ENCODE measurements at places on chromosomes 16 and 17.
A peak's percentile ranks its signal among the peaks of the same experiment; 100 is the strongest.

DNA sequence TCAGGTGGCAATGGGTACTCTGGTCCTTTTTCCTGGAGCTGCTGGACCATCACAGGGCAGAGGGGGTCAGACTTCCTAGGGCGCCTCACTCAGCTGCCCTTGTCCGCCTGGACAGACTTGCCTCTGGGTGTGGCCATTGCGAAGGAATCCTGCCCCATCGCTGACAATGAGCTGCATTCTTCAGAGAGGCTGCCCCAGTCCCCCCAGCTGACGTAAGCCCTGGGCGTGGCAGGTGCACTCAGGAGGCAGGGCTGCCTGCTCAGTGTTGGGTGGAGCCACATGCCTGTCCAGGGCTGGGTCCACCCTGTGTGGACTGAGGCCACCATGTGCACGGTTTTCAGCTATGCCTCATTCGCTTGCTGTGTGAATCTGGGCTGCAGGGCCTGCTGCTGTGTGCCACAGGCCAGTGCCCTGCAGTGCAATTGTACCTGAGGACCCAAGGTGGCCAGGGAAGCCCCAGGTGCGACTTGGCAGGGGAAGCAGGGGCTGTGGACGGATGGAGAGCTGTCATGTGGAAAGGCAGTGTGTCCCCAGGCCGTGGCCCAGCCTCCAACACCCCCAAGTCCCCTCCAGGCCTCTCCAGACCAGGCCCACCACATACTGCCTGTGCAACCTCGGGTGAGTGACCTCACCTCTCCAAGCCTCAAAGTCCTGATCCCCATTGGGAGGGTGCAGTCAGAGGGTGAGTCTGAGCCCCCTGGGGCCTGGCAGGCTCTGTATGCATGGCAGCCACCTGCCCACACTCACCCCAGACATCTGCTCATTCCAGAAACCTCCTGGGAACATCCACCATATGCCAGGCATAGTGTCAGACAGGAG is 14.0 kb upstream of the MPRIP start:
- peak; percentile 89 for DNase-seq

- no peak for DNase-seq
Observed at GRCh38 chr16:27431773-27432532, 30.0 kb downstream of the IL21R start.

GRCh38 chr17:33895491-33895890 is 359.6 kb upstream of the CCL2 start:
- DNase-seq, result no peak

- no peak for DNase-seq
Observed at GRCh38 chr16:923184-923583, 47.6 kb downstream of the LMF1 start.

DNA sequence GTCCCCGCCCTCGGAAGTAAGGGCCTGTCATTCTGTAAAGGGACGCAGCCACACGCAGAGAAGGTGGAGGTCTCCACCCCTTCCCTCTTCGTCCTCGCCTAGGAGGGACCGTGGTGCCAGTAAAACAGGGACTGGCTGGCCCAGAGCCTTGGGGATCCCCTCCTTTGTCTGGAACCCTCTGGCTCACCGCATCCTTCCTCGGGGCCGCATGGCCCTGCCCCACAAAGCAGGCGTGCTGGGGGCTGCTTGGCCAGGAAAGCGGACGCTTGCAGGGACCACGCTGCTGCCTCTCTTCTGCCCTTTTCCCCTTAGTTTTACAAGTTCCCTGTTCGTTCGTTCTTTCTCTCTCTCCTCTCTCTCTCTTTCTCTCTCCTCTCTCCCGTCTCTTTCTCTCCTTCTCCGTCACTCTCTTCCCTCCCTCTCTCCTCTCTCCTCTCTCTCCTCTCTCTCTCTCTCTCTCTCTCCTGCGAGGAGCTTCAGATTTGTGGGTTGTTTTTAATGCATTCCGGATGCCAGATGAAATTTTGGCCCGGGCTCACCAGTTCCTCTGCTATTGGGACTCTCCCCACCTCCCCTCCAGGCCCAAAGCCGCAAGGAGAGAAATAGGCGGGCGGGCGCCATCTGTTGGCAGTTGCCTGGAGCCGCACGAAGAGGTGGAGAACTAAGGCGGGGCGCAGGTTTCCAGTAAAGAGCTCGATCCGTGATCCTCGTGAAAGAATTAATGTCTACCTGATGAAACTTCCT is 35.1 kb upstream of the CDRT4 start:
- peak; percentile 91 for DNase-seq

DNA sequence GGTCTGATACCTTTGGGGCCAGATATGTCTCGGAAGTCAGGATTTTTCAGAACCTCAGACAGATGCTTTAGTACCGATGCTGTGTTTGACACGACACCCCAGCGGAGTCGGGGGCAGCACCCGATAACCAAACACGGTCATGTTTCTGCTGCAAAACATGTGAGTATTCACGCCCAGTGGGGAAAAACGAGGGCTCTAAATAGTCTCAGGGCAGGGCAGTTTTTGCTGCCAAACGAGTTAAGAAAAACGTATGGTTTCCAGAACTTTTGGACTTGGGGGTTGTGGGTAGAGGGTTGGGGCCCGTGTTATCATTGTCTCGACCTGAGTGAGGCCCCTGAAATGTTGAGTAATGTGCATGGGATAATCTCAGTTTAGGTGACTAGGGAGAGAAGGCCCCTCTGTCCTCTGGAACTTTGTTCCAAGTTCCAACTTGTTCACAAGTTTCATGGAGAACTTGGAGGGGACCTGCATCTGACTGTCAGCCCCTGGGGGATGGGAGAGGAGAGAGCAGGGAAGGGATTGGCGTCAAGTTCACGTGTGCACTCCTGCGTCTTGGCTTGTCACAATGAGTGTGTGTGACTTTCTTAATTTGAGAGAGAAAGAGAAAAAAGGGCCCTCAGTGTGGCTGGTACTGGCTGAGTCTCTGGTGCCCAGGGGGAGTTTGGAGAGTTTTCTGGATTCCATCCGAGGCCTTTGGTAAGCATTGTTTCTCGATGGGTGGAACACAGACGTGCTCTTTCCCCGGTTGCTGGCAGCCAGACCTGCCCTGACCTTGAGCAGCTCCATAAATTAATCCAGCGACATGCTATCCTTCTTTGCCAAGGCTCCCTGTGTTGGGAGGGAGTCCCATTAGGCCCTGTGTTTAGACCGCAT is 83.9 kb upstream of the CIBAR2 start:
- DNase-seq, result no peak

GRCh38 chr17:59746849-59747445 is 39.5 kb downstream of the VMP1 start:
- DNase-seq, result peak; percentile 24

DNA sequence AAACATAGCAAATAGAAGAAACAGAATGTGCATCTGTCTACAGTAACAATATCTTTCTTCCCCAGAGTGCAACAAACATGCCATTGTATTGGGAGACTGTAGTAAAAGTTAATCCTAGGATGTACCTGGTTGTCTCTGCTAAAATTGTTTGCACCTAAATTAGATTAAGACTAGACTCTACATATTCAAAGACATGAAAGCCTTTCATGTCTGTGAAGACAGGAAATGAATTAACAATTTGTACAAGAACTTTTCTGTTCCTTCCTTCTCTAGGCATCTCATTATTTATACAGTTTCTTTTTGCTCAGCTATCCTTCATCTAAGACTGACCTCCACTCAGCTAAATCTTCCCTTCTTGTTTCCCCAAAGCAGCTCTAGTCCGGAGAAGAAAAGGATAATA is 220.6 kb downstream of the LGALS9B start:
- DNase-seq, result no peak

DNA sequence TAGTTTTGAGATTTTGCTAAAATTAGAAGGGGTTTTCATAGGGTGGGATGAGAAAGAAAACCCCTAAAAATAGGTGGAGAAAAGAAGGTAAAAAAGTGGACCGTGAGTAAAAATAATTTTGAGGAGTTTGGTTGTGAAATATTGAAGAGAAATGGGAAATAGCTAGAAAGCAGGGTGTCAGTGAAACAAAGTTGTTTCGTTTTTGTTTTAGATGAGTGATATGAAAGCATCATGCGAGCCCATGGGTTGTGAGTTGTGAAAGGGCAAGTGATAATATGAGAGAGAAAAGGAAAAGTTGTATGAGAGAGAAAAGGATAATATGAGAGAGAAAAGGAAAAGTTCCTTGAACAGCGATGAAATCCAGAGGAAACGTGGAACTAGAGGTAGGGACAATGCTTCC is 7.3 kb upstream of the SMIM36 start:
- no peak for DNase-seq

GRCh38 chr16:3480901-3481695 is 14.2 kb downstream of the C16orf90 start:
- DNase-seq, result no peak

DNA sequence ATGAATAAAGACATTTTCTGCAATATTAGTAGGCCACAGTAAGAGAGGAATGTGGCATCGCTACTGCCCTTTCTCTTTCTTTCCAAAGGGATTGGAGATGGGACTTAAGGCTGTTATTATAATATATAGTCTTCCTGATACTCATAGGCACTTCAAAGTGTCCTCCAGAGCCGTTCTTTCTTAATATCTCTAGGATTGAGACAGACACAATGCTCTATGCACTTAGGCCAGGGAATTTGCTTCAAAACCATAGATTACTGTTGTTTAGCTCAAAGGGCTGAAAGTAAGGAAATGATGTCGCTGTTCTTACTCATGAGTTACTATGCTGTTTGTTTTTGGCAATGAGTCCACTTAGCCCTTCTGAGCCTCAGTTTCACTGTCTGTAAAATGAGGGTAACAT is 590.5 kb downstream of the CDH11 start:
- no peak for DNase-seq

GRCh38 chr16:47978491-47979163 is 177.2 kb downstream of the ABCC12 start:
- DNase-seq, result peak; percentile 27

DNA sequence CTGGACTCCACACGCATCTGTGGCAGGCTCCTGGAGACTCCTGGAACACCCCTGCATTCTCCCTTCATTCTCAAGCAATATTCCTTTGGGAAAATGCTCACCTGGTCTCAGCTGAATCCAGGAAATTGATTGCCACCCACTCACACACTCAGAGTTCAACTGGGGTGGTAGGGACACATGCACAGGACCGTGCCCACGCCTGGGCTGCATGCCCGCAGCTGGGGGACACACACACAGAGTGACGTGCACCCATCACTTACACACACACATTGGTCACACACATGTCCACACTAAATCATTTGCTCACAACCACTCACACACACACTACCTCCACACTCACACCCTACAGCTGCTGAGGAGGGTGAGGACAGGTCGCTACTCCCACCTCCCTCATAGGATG is 84.8 kb downstream of the ENGASE start:
- no peak for DNase-seq

DNA sequence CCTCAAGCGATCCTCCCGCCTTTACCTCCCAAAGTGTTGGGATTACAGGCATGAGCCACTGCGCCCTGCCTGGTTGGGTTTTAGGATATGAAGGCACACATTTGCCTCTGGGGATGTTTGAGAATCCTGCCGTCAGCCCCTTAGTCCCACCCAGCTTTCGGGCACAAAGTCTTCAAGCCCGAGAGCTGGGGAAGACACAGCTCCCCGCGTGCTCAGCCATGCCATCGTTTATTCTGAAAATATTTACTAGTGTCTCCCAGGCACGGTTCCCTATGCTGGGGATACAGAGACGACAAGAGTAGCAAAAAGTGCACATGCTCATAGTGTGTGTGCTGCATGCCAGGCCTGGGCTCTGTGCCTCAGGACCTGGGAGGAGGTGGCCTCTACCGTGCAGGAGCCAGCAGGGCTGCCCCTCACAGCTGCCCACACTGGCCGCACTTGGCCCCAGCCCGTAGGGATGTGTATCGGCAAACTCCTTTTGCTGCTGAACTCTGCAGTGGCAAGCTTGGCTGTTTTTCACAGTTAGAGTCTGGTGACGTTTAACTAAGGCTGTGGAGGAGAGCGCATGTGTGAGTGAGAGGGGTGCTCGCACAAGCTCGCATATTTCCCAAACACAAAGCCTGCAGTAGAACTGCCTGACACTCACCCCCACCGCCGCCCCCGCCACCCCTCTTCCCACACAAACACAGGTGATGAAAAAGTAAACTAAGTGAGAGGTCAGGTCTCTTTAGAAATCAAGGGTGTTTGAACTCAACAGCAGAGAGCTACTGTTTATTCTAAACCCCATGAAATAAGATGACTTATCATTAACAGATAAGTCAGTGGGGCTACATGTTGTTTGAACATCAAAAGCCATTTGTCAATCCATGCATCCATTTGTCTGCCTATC is 266.4 kb downstream of the MRTFB start:
- DNase-seq, result no peak

DNA sequence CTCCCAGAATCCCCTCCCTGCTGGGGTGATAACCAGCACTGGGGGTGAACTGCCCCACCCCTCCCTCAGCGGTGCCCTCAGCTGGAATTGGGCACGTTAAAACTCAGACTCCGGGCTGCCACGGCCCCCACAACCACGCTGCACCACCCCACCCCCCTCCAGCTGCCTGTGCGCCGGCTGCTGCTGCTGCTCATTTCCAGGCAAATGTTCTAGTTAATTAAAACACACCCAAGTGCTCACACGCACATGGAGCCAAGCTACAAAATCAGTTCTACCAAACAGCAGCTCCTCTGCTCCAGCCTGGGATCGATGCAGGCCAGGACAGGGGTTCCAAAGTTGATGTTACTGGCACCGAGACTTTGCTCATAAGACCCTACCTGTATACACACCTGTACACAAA is 180.5 kb downstream of the ZNF423 start:
- no peak for DNase-seq

DNA sequence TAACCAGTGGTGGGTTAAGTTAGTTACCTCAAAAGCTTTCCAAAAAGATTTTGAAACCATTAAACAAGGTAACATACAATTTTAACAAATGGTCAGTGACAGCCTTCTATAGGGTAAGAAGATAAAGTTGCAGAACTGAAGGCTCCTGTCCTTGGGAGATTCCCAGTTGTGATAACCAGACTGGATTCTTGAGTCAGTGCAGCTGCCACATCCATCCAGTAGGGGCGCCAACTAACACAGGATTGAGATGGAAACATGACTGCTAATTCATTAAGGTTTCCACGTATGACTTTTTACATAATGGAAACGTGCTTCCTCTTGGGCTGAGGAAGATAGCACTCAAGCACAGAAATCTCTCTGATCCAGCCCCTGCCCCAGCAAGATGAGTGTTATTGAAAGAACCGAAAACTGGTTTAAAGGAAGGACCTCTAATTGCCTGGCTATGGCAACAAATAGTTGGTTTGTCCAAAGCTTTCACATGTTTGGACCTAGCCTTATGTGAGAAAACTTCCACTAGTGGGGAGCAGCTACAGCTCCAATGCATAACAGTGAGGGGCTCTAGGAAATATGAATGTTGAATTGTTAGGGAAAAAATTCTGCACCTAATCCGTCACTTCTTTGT is 269.8 kb upstream of the MYOCD start:
- DNase-seq, result peak; percentile 49

- DNase-seq, result no peak
Observed at GRCh38 chr16:15572329-15573001, 70.5 kb downstream of the MARF1 start.

DNA sequence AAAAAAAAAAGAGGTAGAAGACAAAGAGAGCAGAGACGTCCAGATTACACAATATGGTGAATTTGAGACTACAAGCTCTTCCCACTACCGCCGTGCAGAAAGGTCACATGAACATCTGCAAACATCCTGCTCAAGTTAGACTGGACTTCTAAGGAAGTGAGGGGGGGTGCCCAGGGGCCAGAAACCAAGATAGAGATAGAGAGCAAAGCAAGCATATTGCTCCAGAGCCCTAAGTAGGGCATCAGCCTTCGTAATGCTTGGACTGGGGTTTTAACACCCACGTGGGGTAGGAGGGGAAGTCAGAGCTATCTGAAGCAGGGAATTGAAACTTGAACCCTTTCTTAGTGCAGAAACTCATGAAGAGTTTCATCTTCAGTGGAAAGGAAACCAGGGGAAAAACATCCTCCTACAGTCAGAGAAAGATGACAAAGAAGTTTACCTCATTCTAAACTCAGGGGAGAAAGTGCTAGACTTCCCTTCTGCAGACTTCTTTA is 8.7 kb downstream of the CLEC19A start:
- no peak for DNase-seq

GRCh38 chr17:39927101-39927928 is at the start of the genes LRRC3C and ORMDL3:
LRRC3C (plus strand) TSS chr17:39927732; CDS start chr17:39941524, 13,792 bp downstream.
ORMDL3 (minus strand) TSS chr17:39927601; CDS start chr17:39924203, 3,398 bp downstream.
- DNase-seq, result peak; percentile 98

Measured in neural progenitor cell (in vitro differentiated cells).